Lung (tissue), 17 donors: ENCODE measurements at places on chromosomes 16 and 17.
A peak's percentile ranks its signal among the peaks of the same experiment; 100 is the strongest.

- H3K4me1 ChIP-seq = peaks cover 3% of the 10 kb centered on the region
- H3K27me3 ChIP-seq = no peaks in the 10 kb centered on the region
- H3K27ac ChIP-seq = no peak overlapping the region
- no peak for DNase-seq
- no peak overlapping the region for H3K4me3 ChIP-seq
- H3K36me3 ChIP-seq = no peaks in the 10 kb centered on the region
Measured at GRCh38 chr16:3638916-3639644, 15.4 kb upstream of the DNASE1 start.

DNA sequence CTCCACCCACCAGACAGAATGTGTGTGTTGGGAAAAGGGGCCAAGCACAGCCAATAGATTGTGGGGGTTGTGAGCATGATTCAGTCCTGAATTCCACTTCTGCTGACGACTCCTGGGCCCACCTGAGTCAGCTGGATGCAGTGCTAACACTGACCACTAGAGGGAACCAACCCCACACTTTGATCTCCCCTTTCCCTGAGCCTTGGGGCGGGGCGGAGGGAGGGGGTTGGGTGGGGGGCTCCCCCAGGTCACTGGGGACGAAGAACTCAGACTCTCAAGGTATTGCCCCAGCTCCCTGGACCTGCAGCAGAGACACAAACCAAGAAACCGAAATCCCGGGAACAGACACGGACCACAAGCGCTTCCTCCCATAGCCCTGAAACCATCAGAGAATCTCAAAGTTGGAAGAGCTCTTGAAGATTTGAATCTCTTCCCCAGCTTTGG lies 621 bp upstream of the CSHL1 start:
- no peaks in the 10 kb centered on the region for H3K4me1 ChIP-seq
- H3K36me3 ChIP-seq = no peaks in the 10 kb centered on the region
- no peaks in the 10 kb centered on the region for H3K27me3 ChIP-seq
- no peak for DNase-seq

- H3K4me3 ChIP-seq = no peak overlapping the region
- no peak for DNase-seq
- no peaks in the 10 kb centered on the region for H3K36me3 ChIP-seq
- no peaks in the 10 kb centered on the region for H3K27me3 ChIP-seq
- H3K4me1 ChIP-seq = peaks cover 3% of the 10 kb centered on the region
- no peak overlapping the region for H3K27ac ChIP-seq
Measured at GRCh38 chr17:12693640-12694039, 27.9 kb downstream of the MYOCD start.

GRCh38 chr17:2082003-2082781 lies 27.3 kb downstream of the HIC1 start:
- H3K4me1 ChIP-seq = peaks cover 39% of the 10 kb centered on the region
- H3K4me3 ChIP-seq = no peak overlapping the region
- no peaks in the 10 kb centered on the region for H3K27me3 ChIP-seq

DNA sequence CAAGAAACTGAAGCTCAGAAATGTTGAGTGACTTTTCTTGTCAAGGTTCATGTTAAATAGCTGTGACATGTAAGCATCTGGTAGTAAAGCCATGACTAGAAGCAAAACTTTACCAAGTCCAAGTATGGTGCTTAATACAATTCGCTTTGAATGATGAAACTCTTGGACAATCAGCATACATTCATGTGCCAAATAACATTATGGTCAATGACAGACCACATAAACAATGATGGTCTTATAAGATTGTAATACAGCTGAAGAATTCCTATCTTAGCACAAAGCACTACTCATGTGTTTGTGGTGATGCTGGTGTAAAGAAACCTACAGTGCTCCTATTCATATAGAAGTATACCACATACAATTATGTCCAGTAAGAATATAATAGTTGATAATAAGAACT lies 97.1 kb upstream of the RPRML start:
- no peaks in the 10 kb centered on the region for H3K36me3 ChIP-seq
- H3K4me3 ChIP-seq = no peak overlapping the region
- H3K4me1 ChIP-seq = no peaks in the 10 kb centered on the region

- H3K27me3 ChIP-seq = no peaks in the 10 kb centered on the region
- no peak overlapping the region for H3K4me3 ChIP-seq
- DNase-seq = no peak
- peaks cover 6% of the 10 kb centered on the region for H3K4me1 ChIP-seq
Measured at GRCh38 chr17:42886283-42887176, 14.1 kb upstream of the G6PC1 start.

DNA sequence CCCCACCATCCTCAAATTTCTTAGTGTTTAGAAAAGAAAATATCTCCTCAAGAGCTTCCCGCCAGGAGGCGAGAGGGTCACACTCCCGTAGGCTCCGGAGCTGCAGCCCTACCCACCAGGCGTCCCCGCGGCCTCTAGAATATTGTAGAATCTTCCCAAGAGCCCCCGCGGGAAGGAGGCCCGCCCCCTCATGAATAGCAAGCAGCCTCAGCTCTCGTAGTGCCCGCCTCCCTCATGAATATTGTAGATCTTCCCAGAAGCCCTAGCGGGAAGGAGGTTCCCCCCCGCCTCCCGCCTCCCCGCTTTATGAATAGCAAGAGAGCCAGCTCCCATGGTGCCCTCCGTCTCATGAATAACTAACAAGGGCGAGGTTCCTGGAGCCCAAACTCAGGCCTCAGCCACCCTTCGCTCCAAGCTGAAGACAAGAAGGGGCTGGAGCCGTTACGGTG lies at the start of gene FBXO47:
Gene FBXO47 (minus strand): TSS at position 114 of the 449 bp plus-strand sequence. CDS start 4,378 bp downstream, outside the sequence.
- DNase-seq = peak; percentile 86
- H3K4me1 ChIP-seq = no peaks in the 10 kb centered on the region
- peak within 1 kb of the TSS; percentile 88 for H3K27ac ChIP-seq
- no peaks in the 10 kb centered on the region for H3K36me3 ChIP-seq

DNA sequence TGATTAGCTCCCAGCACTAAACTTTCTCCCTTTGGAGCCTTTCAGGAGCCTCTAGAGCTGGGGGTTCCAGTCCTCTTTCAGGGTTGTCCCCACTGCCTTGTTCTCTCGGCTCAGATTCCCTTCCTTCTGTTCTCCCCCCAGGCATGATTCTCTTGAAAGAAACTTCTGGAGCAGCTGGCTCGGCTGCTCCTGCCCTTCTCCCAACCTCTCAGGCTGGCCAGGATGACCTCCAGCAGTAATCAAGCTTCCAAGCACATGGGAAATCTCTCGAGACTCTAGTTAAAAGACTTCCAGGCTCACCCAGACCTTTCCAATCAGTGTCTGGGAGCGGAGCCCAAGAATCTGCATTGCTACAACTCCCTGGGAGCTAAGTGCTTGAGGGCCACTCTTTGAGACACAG lies 3.6 kb downstream of the SDK2 start:
- H3K36me3 ChIP-seq = no peaks in the 10 kb centered on the region
- no peak for DNase-seq
- H3K27ac ChIP-seq = no peak overlapping the region
- no peaks in the 10 kb centered on the region for H3K27me3 ChIP-seq
- H3K4me3 ChIP-seq = no peak overlapping the region
- H3K4me1 ChIP-seq = peaks cover 14% of the 10 kb centered on the region

- no peaks in the 10 kb centered on the region for H3K36me3 ChIP-seq
- H3K27ac ChIP-seq = peak overlapping the region; percentile 51
- H3K27me3 ChIP-seq = no peaks in the 10 kb centered on the region
- peaks cover 20% of the 10 kb centered on the region for H3K4me1 ChIP-seq
Measured at GRCh38 chr16:66365651-66366050, 840 bp upstream of the CDH5 start.

DNA sequence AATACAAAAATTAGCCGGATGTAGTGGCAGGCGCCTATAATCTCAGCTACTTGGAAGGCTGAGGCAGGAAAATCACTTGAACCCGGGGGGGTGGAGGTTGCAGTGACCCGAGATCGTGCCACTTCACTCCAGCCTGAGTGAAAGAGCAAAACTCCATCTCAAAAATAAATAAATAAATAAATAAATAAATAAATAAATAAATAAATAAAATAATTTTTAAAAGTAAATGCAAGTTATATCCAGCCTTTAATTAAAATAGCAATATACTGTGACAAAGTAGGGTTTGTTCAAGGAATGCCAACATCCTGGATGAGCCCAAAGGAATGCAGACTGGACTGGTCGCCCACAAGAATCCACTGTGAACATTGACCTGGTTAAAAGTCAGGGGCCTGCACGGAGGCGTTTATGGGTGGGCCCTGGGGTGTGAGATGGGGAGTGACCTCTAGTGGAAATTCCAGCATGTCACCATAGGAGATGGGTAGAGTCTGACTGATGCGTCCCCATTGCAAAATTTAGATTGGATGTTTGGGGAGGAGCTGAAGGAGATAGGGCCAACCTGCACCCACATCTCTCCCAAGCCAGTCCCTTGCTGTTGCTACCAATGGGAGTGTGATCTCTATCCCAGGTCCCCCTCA lies 9.7 kb upstream of the PIK3R5 start:
- H3K27me3 ChIP-seq = no peaks in the 10 kb centered on the region
- no peaks in the 10 kb centered on the region for H3K4me1 ChIP-seq
- no peaks in the 10 kb centered on the region for H3K36me3 ChIP-seq
- H3K4me3 ChIP-seq = no peak overlapping the region

DNA sequence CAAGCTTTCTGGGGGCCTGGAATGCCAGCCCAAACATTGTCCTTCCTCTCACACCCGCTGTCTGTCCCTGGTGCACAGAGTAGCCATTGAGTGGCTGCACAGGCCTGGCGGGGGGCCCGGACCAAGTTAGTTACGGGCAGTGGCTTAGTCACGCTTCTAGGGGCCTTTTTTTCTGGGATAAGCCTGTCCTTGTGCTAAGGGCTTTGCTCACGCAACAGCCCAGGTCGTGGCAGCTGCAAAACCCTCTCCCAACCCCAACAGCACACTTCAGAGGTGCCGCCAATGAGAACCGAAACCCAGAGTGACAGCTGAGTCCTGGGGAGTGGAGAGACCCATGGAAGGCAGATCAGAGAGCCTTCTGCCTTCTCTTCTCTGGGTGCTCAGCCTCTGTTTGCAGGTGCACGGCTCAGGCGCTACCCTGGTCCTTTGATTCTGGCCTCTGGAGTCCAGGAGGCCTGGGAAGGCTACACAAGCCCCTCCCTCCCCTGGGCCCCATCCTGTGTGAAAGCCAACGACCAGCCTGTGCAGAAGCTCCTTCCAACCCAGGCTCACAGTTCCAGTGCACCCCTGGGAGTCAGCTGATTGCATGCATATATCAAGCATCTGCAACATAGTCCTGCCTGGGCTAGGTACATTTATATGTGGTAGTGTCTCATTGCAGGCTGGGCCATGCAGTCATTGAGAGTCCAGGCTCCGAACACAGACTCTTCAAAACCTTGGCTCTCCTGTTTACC lies 9.1 kb downstream of the WSCD1 start:
- H3K27ac ChIP-seq = no peak overlapping the region
- H3K36me3 ChIP-seq = no peaks in the 10 kb centered on the region
- H3K27me3 ChIP-seq = no peaks in the 10 kb centered on the region
- H3K4me1 ChIP-seq = no peaks in the 10 kb centered on the region
- H3K4me3 ChIP-seq = no peak overlapping the region

- peaks cover 27% of the 10 kb centered on the region for H3K4me1 ChIP-seq
- no peaks in the 10 kb centered on the region for H3K36me3 ChIP-seq
- H3K27me3 ChIP-seq = no peaks in the 10 kb centered on the region
- H3K27ac ChIP-seq = no peak overlapping the region
- no peak overlapping the region for H3K4me3 ChIP-seq
Measured at GRCh38 chr16:89431158-89431584, 59.2 kb downstream of the ANKRD11 start.
